ENCODE measurements at places on chromosomes 12 and 14.

- no peak for DNase-seq
Measured at GRCh38 chr12:110465024-110465423, 3.0 kb downstream of the GPN3 start.

GRCh38 chr12:133037207-133038005 is at the start of gene ZNF84:
Gene ZNF84 (plus strand): TSS chr12:133037509. CDS start chr12:133041468, 3,959 bp downstream.
- DNase-seq: peak; percentile 100

DNA sequence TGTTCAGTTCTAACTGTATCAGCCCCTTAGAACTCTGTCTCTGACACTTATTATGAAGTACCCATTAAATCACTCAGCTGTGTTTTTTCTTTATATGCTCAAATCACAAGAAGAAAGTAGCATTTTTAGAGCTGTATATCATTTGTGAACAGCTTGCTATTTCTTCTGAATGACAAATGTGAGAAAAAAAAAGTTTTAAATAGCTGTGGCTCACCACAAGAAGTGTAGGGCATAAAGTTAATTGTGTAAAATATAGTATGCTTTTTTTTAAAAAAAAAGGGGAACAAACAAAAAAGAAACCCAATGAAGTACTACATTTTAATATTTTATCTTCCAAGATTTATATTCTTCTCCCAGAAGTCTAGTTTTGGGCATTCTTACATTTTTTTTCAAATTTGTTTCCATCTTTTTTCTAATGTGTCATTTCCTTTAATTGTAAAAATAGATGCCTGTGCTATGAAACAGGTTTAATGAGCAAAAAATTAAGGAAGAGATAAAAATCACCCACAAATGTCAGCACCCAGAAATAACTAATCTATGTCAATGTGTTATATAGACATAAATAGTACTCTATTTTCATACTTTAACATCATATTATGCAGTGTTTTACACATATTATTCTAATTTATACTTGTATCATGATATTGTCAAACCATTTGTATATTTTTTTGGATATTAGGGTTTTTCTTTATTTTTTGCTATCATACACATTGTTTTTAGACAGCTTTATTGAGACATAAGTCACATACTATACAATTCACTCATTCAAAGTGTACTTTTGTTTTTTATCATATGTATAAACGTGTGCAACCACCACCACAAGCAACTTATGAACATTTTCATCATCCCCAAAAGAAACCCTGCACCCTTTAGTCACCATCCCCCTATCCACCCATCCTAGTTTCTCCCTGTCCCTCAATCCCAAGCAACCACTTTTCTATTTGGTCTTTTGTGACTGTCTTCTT is 22.4 kb upstream of the LRRK2 start:
- no peak for DNase-seq

GRCh38 chr12:69898236-69898635 is 73.2 kb downstream of the MYRFL start:
- peak; percentile 24 for DNase-seq

DNA sequence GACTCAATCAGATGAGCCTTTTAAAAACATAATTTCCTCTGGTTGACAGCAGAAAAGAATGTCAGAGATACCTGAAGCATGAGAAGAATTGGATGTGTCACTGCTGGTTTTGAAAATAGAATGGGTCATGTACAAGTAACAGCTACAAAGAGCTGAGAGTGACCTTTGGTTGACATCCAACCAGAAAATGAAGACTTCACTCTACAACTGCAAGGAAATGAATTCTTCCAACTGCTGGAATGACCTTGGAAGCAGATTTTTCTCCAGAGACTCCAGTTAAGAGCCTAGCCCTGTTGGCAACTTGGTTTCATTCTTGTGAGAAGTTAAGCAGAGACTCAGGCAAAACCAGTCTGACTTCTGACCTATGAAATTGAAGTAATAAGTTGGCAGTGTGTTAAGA is 505.9 kb downstream of the SLC16A7 start:
- no peak for DNase-seq

DNA sequence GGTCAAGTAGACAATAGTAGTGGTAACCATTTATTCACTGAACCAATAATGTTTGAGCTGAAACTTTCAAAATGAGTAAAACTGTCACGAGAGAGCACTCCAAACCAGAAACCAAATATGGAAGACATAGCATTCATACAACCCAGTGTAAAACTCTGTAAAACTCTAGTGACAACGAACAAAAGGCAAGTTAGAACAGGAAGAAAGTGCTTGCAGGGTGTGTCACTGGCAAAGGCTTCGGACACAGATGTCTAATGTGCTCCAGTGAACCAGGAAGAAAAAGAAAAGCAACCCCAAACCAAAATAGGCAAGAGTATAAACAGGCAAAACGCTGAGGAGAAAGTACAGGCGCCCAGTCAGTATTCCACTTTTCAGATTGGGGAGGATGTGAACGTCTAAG is 79.3 kb upstream of the FZD10 start:
- no peak for DNase-seq

DNA sequence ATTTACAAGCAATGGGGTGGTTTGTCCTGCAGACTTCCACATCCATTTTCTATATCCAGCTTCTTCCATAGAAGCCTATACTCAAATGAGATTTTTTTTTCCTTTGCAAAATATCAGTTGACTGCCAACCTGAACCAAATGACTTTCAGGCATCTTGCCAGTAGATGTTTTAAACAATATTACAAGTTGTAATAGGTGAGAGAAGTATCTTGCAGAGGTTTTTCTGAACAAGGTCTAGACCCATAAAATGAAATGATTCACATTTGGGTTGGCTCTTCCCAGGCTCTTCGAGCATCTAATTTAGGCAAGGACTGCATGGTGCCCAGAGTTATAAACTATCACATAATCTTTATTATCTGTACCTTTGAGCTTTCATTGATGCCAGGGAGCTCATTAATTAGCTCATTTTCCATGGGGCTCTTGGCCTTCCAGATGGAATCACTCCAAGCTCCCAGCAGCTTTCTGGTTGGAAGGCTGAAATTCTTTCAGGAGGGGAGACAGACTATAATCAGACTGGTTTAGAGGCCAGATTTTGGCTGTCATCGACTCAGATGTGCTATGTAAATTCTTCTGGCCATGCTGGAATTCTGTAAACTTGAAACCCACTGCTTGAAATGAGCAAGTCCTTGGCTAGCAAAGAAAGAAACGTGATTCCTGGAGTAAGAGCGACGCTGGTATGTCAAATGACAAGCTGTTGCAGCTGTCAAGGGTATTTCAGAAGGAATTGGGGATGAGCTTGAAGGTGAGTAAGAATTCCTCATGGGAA is 32.2 kb upstream of the DICER1 start:
- peak; percentile 87 for DNase-seq
